ENCODE measurements at places on chromosomes 12 and 14. TPM values are rescaled to one million over a fixed set of nuclear protein-coding genes. Genes with fewer than 3 reads are reported as not detected.

DNA sequence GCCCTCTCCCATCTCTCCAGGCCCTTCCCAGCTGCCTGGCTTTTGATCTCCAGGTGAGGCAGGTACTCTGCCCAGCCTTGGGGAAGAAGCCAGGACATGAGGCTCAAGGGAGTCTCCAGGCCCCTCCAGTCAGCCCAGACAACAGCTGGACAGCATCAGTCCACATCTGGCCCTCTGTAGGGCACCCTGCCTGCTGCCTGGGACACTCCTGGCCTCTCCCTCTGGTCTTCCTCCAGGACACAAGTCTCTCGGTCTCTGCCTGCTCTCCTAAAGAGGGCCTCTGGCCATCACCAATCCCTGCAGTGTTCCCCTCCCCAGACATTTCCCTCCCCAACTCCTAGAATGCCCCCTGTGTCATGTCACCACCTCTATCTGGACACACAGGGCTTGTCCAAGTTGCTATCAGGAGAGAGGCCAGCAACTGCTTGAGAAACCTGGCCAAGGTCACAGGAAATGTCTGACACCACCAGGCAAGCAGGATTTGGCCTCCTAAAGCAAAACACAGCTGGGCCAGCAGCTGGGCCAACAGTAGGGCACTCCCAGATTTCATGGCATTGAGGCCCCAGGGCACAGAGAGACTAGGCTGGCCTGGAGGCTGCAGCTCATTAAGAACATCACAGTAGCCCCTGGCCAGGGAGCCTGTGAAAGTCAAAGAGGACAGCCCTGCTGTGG is 29.0 kb downstream of the LTBP2 start:
- DNase-seq, result no peak

DNA sequence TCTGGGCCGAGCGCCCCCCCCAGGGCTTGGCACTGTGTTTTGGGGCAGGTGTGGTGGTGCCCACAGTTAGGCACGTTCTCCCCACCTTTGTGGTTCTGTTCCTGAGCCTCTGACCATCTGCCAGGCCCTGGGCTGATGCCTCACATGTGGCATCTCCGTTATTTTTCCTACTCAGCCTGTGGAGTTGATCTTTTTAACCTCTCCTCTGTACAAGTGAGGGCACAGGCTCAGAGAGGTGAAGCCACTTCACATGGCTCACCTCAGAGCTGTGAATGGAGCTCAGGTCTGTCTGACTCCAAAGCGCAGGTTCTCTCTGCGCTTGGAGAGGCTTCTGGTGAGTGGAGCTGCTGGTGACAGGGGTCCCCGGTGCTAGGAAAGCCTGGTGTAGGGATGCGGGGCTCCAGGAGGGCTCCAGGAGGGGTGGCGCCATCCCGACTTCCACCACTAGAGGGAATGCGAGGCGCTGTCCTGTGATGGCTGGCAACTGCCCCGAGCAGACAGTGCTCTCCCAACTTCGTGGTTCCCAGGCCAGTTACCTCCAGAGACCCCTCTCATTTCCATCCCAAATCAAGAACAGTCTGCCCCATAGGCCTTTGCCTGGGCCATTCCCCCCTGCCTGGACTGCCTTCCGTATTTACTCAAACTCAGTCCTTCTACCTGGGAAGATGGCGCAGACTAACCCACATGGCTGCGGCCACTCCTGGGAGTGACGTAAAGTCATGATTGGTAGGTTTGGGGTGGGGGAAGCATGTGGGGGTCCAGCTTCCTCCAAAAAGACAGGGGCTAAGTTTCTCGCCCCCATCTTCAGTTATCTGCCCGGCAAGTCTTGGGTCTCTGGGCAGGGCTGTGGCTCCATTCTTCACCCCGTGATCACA is 9.9 kb downstream of the BCL7A start:
- no peak for DNase-seq

The SDR9C7 gene
- 0.46 TPM for polyA plus RNA-seq

The NPFF gene
- not detected for polyA plus RNA-seq

The PRH2 gene
- 0.33 TPM for polyA plus RNA-seq

DNA sequence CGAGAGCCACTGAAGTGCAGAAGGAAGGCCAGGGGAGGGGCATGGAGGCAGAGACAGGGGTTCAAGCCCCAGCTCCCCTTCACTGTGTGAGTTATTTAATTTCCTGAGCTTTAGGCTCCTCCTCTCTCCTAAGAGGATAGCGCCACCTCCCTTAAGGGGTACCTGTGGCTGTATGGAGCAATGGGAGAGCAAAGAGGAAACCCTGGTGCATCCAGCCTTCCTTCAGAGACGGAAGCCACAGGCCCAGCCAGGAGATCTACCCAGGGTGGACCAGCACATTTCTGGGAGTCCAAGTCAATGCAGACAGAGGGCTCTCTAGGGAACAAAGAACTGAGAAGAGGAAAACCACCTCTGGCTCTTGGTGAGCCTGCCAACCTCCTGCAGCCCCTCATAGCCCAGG is 90.3 kb downstream of the ZFP36L1 start:
- no peak for DNase-seq

GRCh38 chr12:106137530-106138356 is 1.0 kb downstream of the NUAK1 start:
- no peak for DNase-seq

GRCh38 chr14:103026988-103027387 is 30.4 kb downstream of the CDC42BPB start:
- no peak for DNase-seq

- no peak for DNase-seq
Observed at GRCh38 chr12:124796303-124796960, 67.2 kb downstream of the SCARB1 start.

DNA sequence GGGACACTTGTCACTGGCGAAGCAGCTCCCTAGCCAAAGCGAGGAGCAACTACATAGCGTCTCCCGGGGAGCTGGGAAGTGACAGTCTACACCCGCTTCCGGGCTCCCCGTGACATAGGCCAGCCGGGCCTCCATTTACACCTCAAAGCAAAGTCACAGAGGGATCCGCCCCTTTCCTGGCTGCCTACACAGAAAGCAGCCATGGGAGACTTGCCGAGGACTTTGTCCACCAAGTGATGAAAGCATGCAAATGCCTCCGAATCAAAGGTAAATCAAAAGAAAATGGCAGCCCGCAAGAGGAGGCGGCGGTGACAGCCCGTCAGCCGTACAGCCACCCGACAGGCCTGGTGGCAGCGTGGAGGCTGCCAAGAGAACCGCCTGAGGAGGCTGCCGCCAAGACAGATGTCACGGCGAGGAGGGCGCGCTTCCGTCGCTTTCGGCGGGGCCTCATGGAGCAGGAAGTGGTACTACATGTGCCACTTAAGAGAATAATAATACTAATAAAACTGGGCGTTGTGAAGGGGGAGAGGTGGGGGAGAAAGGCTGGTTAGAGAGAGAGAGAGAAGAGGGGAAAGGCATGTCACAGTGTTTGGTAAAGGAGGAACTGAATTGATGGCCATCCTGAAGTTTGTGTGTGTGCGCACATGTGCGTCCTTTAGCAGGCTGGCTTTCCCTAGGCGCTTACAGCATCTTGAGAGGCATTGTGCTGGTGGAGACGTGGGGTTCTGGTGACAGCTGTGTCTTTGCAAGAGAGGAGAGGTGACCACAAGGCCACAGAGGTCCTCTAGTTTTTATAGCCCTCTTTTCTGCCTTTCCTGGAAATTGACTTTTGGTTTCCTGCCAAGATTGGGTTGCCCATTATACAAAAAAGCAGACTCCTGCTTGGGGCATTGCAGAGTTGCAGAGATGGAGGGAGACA is 661.7 kb downstream of the VRK1 start:
- DNase-seq, result no peak

DNA sequence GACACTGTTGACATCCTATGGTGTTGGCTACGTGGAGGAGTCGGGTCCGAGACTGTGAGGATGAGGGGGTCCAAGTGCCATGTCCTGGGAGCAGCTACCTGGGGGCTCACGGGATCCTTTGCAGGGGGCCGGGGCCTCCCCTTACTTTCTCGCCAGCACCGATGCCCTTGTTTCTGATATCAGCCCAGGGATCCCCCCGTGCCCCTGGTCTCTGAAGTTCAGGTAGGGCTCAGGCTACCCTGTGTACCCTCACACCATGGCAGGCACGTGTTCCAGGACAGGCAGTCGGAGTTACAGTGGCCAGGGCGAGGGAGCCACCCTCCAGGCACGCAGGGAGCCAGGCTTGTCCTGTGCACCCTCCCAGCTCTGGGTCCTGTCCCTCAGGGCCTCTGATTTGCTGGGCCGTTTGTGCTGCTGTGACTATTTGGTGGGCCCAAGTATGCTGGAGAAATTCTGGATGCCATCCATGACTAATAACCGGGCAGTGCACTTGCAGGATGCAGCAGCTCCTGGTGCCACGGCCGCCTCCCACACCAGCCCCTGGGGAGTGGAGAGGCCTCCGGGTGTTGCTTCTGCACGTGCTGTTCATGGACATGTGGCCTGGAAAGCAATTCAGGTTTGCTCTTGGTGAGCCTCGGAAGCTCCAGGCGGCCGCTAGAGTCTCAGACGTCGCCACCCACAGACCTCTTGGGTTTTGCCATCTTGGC is 93.1 kb upstream of the SFSWAP start:
- no peak for DNase-seq

- no peak for DNase-seq
Observed at GRCh38 chr12:109461049-109461845, 15.9 kb downstream of the KCTD10 start.

GRCh38 chr14:58641509-58641908 is 3.7 kb downstream of the DACT1 start:
- DNase-seq, result no peak

DNA sequence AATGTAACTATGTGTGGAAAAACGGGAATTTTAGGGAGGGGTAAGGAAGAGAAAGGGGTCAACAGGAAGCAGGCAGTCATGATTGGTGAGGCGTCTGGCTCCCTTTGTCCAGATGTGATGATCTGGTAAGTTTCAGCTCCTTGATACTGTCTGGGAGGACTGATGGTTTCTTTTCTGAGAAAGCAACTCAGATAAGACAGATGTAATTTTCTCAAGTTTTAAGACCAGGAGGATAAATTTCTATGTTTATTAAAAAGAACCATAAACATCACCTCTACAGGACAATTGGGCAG is 21.9 kb upstream of the AMN1 start:
- DNase-seq, result no peak

- DNase-seq, result no peak
Observed at GRCh38 chr12:52190860-52191729, 719 bp downstream of the KRT80 start.

- DNase-seq, result no peak
Observed at GRCh38 chr12:57896434-57897201, 44.7 kb upstream of the ATP23 start.

GRCh38 chr12:124109760-124110159 is 136.7 kb downstream of the ZNF664 start:
- no peak for DNase-seq

- DNase-seq, result peak; percentile 55
Observed at GRCh38 chr14:62117010-62117750, 355.0 kb downstream of the SNAPC1 start.

The SLC25A21 gene
- 1.2 TPM for polyA plus RNA-seq

The DPF3 gene
- polyA plus RNA-seq, result 4.6 TPM

DNA sequence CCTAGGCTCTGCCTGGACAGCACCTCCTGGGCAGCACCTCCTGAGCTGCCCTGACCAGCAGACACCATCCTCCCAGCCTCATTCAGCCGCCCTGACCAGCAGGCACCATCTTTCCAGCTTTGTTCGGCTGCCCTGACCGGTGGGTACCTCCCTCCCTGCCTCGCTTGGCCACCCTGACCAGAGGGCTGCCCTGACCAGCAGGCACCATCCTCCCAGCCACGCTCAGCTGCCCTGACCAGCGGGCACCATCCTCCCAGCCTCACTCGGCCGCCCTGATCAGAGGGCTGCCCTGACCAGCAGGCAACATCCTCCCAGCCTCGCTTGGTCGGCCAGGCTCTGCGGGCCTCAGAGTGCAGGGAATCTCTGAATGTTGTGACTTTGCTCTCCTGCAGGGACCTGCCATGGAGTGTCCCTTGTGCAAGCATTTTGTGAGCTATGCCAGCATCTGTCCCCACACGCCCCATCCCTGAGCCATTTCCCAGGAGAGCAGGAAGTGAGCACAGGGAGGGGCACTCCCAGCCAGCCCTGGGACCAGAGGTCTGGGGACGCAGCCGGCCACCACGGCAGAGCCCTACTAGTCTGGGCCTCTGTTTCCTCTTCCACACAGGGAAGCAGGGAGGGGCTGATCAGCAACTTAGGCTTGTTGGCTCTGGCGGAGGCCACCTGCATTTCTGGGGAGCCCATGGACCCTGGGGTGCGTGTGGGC is 265.5 kb downstream of the SEC23A start:
- no peak for DNase-seq

GRCh38 chr14:43408472-43408871 is 1098.6 kb downstream of the FSCB start:
- DNase-seq, result no peak

DNA sequence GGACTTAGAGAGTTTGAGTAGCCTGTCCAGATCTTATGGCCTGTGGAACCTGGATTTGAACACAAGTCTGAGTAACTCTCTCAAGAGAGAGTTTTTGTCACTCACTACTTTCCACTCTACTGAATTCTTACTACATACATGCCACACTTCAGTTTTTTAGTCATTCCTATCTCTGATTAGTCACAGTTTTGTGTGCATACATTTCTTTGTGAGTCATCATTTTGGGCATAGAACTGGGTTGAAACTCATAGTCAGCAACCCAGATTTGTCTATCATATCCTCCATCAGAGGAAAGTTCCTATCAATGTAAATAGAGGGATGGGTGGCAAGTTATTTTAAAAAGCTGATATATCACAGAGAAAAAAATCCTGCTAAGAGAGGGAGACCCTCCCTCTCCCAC is 42.9 kb downstream of the FLRT2 start:
- no peak for DNase-seq

DNA sequence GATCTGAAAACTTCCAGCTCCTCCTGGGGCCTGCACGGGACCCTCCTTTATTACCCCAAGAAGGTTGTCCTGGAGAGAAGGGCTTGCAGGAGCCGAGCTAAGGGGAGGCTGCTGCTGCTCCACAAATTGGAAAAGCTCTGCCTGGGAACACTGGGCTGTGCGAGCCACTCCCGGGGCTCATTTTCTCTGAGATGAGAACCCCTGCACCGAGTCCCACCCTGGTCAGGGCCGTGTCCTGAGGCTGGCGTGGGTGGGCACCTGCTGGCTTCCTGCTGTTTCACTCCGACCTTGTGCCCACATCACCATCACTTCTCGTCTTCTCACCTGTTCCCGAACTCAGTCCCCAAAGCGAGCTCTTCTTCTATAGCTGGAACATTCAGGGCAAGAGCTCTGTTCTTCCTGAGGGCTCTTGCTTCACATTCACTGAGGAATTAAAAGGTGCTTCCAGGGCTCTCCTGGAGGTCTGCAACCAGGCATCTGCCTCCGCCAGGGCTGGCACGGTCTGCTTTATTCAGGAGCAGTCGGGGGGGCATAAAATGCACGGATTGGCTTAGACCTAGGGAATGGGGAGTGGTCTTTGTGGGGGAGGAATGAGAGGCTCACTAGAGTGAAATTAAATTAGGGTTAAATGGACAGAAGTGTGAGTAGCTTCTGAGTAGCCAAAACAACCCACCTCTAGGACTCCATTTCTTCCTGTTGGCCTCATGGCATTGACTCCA is 98.5 kb downstream of the ADGRD1 start:
- DNase-seq, result no peak

DNA sequence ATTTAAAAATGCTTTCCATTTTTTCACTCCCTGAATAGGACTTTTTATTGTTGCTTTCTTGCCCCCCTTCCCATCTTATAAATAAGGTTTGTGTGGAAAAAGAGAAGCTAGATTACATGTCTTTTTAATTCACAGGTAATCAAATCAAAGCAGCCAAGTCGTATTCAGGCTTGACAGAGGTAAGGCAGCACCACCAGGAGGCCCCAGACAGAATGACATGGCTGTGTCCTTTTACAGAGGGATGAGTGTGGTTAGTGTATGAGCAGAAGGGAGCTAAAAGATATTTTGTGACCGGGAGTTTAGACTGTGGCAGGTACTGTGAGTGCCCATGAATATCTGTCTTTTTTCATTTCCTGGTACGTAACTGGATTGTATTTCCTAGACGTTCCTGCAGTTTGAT is 596.1 kb downstream of the ETNK1 start:
- DNase-seq, result no peak

- DNase-seq, result no peak
Observed at GRCh38 chr14:50015716-50016115, 100.7 kb downstream of the VCPKMT start.
